ENCODE measurements at places on chromosomes 4 and X.

DNA sequence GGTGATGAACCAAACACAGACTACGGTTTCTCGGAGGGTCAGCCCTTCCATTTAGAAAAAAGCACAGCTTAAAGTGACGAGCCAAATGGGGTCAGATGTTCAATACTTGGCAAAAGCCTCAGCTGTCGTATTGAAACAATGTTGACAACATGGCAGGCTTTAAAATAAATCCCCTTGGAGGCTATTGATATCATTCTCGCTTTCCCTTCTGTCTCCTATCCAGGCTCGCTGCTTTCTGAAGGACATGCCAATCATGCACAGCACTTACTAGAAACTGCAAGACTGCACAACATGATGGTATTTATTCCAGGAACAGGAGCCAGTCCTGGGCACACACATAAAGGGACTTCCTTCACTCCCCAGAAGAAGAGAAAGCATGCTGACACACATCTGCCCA lies 137.9 kb downstream of the SLC7A11 start:
- no peak for DNase-seq

GRCh38 chrX:71195964-71196649 lies 26.9 kb upstream of the GJB1 start:
- DNase-seq: no peak

DNA sequence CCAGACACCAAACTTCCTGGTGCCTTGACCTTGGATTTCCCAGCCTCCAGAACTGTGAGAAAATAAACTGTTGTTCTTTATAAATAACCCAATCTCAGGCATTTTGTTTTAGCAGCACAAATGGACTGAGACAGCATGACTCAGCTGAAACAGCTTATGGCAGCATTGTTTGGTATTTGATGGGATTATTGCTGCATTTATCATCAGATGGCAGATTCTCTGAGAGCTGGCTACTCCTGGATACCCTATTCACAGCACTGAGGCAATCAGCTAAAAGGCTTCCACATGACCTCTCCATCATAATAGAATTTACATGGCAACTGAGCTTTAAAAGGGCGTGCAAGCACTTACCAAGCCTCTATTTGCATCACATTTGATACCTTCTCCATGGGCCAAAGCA lies 623.1 kb upstream of the CPEB2 start:
- DNase-seq: no peak

- DNase-seq: no peak
Measured at GRCh38 chr4:20805716-20806115, 105.5 kb downstream of the PACRGL start.

GRCh38 chr4:77854431-77855111 lies 8.1 kb upstream of the MRPL1 start:
- DNase-seq: no peak

Data from stimulated activated CD4-positive, alpha-beta T cell treated with anti-CD3 and anti-CD28 coated beads, Interleukin-12 subunit alpha, Interleukin-12 subunit beta, amount 100 ng/mL, for 24 hours (primary cell).